ENCODE measurements at places on chromosomes 3 and 15.

DNA sequence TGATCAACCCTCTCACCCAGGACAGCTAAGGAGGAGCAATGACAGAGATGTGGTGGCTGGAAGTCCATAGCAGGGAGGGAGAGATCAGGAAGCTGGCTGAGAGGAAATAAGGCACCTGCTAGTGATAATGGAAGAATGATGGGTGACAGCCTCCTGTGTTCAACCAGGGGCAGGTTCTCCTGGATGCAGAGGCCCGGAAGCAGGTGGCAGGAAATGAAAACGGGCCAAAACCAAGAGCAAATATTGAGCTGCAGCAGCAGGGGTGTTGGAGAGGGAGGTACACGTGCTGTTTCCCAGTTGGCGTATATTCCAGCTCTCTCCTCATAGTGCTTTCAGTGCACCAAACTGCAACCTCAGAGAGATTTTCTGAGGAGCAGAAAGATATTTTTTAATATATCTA, 213.4 kb upstream of the TBL1XR1 start:
- DNase-seq: no peak

GRCh38 chr3:196287090-196287439, 461 bp downstream of the PCYT1A start:
- DNase-seq: no peak

DNA sequence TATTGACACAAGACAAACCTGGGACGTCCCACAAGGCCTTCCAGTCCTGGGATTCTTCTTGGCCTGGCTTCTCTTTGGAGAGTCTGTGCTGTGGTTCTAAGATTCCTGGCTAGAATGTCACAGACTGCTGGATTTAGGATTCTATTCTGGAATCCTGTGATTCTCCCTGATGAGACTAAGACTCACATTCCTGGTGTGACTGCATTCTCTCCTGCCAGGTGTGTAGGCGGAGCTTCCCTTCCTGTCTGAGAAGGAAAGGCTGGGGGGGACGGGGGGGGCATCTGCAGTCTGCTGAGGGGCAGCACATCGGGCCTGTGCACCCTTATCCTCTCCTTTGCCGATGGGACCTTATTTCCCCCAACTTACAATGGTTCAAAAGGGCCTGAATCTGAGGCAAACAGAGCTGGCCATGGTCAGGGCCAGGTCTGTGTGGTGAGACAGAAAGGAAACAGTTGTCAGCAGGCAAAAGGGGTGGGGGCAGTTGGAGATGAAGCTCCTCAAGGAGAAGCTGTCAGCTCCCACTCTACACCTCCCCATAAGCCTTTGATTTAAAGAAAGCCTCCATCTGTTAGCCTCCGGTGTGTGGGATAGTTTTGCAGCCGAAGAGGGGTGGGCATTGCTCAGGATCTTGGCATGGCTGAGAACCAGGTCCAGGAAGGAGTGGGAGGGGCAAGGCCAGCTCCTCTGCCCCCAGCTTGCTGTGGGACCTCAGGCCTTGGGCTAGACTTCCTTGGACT, 30.9 kb downstream of the VIPR1 start:
- DNase-seq: no peak

- no peak for DNase-seq
These were observed 31.6 kb downstream of the CACNA1D start for GRCh38 chr3:53525765-53526703.

GRCh38 chr3:111794711-111795110, 64.4 kb upstream of the PHLDB2 start:
- DNase-seq: no peak

DNA sequence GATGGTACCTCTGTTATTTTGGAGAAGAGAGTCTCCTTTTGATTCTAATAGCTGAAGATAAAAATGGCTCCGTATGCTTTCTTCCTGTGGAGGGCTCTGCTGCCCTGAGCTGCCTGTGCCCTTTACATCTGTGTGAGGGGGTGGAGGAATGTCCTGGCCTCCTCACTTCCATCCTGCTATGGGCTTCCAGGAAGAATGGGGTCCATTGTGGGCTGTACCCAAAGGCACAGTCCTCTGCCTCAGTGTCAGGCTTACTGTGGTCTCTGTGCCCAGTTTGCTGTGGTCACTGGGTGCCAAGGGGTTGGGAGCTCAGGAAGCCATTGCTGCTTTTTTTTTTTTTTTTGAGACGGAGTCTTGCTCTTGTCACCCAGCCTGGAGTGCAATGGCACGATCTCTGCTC, 14.4 kb downstream of the DAG1 start:
- no peak for DNase-seq

DNA sequence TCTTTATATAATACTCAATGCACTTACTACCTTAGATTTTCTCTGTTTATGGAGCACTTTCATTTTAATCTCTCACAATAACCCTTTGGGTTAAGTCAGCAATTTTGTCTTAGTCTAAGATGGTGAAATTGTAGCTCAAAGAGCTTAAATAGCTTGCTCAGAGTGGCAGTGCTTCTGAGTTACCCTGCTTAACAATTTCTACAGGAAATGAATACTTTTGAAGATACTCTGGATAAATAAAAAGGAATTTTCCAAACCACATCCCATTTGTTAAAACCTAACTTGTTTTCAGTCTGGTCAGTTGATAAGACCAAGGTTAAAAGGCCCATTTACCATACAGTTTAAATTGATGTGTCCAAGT, 37.2 kb downstream of the HMG20A start:
- DNase-seq: no peak

- no peak for DNase-seq
These were observed 6.0 kb upstream of the BFSP2 start for GRCh38 chr3:133393691-133394474.

GRCh38 chr3:19931767-19932188, 2.2 kb downstream of the EFHB start:
- no peak for DNase-seq

- no peak for DNase-seq
These were observed 124.8 kb downstream of the XXYLT1 start for GRCh38 chr3:195146131-195146530.

- DNase-seq: no peak
These were observed 348.1 kb upstream of the DCBLD2 start for GRCh38 chr3:99249627-99250026.

DNA sequence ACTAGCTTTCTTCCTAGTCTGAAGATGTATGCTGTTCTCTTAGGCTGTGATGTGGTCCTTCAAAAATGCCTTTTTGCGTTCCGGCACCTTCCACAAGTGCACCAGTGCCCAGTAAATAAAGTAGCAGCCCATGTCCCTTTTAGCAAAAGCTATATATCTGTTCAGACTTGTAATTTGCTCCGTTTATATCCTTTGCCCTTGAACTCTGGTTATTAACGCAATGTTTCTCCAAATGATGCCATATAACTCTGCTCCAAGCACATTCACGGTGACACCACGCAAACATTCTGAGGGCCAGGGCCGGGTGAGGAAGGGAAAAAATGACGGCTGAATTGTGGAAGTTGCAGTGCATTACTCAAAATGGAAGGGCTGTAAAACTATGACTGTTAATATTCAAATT, 1001.1 kb upstream of the NR2F2 start:
- DNase-seq: no peak
